Hematopoietic multipotent progenitor cell (in vitro differentiated cells): ENCODE measurements at places on chromosomes 2 and 18.

GRCh38 chr2:235607546-235608199 is 113.8 kb downstream of the AGAP1 start:
- no peak for DNase-seq

DNA sequence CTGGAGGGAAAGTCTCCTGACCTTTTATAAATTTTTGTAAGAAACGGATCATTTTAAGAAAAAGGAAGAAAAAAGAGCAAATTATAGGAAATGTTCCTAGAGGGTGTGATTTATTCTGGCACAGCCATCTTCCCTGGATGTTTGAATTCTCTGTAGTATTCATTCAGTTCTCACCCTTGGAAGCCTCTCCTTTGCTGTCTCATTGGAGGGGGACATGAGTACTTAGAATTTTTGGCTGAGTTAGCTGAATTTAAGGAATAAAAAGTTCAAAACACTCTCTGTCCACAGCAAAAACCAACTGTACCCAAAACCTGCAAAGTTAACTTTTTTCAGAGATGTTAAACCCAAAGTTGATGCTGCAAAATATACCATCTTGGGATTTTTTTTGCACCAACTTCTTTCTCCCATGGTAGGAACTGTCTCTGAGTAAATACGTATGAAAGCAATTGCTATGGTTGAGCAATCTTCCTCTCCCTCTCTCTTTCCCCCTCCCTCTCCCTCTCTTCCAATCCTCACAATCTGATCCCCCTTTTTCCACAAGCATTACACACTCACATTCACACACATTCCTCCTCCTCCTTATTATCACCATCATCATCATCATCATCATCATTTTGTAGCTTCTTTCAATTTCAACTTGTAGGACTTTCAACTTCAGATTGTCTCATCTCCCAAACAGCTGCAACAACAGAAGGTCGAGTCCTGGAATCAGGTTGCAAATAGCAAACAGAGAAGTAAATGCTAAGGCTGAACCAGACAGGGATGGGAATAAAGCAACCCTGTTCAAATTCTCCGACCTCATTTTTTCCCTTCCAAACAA is 183.7 kb downstream of the GFPT1 start:
- DNase-seq: no peak

DNA sequence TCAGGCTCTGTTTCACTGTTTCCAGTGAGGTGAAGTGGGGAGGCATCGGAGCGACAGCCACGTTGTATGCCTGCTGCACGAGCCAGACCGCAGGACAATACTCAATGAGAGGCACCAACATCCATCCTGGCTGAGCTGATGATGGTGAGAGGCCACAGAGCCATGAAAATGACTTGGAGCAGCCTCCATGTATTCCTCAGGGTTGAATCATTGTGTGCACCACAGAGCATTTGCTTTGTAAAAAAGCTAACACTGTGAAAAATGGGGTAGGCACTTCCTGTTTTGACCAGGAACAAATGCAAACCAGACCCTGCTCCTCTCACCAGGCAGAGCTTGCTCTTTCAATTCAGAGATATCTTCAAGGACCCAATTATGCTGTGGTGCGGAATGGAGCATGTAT is 87.2 kb downstream of the LPIN1 start:
- DNase-seq: no peak

DNA sequence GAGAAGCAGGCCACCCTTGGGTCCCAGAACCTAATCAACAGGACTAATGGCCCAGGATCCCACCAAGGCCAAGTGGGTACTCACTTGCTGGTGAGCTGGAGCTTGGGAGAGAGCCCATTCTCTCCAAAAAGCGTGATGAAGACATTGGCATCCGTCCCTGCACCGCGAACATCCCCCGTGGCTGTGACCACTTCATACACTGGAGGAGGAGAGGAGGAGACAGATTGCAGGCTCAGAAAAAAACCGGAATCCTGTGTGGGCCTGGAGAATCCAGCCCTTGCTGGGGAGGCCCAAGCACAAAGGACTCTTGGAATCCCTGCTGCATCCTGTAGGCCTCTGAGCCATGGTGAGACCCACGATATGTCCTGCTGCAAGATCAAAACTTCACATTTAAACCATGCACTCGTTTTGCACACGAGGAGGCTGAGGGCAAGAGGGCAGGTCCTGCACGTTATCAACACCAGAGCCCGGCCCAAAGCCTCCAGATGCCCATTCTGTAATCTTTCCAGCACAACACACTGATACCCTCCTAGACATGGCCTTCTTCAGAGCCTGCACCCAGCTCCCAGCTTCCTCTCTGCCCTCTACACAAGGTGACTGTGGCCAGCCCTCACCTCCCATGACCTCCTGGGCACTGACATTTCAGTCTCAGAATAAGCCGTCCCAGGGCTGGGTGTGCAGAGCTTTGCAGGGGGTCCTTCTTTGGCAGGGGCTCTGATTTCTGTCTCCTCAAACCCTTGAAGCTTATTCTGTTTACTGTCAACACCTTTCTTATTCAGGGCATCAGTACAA is 7.8 kb downstream of the LOXHD1 start:
- DNase-seq: no peak

DNA sequence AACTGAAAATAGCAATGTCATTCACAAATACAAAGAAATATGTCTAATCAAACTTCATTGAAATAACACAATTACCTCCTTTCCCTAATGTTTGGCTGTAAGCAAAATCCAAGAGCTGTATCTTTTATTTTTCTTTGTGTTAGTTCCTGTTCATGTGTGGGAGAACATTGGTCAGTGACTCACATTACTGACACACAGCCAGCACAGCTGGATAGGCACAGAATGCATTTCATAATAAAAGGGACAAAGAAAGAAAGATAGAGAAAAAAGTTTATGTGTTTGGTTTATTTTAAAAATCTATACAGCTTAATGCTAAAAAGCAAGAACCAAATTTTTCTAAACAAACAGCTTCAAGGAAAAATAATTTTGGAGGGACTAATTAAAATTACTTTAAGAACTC is 185.6 kb upstream of the COL3A1 start:
- DNase-seq: no peak

DNA sequence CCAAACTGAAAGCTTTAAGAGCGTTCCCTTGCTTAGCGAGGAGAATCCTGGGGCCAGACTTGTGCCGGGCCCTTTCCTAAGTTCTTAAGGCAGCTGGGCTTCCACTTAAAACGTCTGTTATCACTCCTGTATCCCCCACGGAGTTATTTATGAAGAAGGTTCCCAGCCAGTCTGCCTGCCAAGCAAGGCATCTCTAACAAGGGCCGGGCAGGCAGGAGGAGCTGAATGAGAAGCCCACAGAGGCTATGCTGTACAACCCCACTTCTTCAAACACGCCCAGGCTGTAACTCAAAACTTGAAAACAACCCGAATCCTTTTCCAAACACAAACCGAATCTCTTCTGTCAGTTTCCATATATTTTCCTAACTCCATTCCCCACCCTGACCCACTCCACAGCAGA is 39.0 kb upstream of the ZFP36L2 start:
- DNase-seq: no peak

DNA sequence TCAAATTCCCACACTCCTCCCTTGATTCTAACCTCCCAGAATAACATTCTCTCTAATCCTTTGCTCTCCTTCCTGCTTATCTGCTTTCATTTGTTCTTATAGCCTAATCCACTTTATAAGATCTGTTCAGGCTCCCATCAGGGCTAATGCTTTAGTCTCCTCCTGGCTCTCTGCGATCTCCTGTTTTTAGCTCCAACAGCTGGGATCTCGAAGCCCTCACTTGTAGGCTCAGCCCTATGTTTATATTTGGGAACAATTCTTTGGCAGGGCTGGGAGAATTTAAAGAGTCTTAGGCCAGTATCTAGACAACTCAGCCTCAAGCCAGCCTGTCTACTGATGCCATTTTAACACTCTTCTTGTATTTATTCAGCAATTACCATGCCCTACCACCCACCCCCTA is 27.2 kb upstream of the RAPH1 start:
- DNase-seq: no peak

- peak; percentile 79 for DNase-seq
Measured at GRCh38 chr2:181348107-181348837, 108.9 kb upstream of the ITGA4 start.

- no peak for DNase-seq
Measured at GRCh38 chr18:38900031-38900430, 1334.4 kb upstream of the CELF4 start.

DNA sequence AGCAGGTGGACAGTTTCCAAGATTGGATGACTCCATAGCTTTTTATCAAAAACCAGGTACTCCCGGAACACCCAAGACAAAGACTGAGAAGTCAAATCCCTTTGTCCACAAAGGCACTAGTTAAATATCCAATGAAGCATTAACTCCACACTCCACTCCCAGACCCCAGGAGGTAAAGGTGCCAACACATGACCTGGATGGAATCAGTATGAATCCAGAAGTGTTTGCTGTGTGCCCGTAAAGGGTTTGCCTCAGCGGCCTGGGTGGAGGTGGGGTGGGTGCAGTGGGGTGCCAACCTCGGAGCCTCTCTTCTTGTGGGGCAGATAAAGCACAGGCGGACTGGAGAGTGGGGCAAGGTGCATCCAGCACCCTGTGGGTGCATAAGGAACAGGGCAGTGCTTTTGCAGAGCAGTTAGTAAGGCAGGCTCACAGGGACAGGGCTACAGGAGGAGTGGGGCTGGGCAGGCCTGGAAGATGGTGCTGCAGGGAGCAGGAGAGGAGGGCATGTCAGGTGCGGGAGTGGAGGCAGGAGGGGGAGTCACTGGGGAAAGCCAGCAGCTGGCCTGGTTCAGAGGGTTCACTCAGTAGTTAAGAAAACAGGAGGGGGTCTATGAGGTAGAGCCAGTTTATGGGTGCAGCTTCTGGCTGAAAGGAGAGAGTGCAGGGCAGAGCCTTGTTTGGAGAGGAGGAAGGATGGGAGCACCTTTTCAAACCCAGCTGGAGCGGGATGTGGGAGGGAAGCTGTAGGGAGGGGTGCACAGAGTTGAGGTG is 208.4 kb upstream of the SMAD2 start:
- DNase-seq: no peak

DNA sequence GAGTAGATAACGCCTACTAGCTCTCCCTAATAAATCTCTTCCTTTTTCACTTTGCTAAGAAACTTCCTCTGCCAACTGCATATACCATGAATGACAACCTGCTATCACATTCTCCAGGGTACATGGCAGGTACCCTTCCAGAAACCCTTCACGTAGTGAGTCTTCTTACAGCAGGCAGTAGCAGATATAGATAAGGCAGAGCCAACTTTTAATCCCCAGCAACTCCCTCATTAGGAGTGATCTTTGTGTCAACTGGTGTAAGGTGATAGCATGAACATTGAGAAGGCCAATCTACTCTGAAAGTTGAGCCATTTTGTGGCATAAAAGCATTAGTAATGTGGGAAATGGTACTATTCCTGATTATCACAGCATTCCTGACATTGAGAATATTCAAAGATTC is 5.7 kb upstream of the STK17B start:
- no peak for DNase-seq

GRCh38 chr2:186164325-186164724 is 321.7 kb upstream of the ZC3H15 start:
- DNase-seq: no peak

DNA sequence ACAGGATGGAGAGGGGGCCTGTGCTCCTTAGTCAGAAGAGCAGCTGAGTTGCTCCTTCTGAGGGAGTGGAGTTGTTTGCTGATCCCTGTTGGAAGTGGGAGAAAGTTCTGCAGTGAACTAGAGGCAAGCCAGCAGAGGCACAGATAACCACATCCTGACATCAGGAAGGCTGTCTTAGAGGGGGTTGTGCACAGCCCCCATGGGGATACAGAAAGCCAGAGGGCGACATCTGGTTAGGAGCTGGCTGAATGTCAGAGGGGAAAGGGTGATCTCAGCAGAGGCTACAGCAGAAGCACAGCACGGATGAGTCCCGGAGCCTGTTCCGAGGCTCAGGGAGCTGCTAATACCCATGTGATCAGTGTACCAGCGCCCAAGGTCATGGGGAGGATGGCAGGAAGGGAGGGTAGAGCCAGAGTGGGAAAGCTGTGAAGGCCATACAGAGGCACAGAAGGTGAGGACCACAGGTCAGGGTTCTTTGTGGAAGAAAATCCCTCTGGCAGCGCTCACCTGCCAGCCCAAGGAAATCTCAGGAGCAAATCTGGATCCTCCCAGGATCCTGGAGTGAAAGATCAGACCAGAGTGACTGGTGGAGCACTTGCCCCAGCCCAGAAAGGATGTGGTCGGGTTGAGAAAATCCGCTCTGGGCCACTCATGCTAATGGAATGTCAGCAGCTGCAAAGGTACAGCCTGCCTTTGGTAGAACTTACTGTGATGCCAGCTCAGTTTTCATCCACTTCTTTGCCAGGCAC is 111.8 kb downstream of the STPG4 start:
- DNase-seq: no peak

DNA sequence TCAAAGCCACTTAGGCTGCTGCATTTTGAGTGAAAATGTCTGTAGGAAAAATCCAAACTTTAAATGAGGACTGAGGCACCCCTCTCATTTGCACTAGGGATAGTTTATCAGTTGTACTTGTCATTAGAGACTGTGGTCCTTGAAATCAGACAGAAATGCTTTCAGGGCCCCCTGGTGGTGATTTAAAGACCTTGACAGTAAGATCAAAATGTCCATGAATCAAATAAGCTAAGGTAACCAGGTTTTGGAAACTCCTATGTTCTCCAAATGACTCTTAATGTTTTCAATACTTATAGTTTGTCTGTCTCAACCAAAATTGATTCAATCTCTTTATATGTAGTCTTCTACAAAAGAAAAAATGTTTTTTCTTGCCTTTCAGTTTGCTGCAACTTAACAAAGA is 28.8 kb upstream of the DDX18 start:
- peak; percentile 23 for DNase-seq

DNA sequence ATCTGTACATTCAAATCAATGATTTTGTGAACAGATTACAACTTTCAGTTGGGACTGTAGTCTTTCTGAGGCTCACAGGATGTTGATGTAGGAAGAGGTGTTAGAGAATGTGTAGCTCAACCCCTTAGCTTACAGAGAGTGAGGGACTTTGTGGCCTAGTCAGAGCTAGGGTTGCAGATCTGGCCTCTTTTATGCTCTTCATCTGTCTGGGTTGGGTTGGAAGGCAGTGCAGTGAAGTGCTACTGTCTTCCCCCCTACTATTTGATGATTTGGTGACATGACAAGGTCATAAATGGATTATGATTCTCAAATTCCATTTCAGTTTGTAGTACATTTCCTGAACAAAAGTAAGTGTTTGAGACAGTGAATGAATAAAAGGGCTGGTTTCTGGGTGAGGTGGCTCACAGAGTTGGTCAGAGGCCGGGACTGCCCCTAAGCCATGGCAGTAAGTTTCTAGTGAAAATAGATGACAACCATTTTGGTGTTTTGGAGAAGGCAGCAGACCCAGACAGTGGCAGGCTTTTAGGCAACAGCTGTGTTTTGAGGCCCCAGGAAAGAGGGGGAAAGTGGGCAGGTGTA is 21.6 kb downstream of the MAP4K4 start:
- no peak for DNase-seq

- DNase-seq: no peak
Measured at GRCh38 chr2:391696-392095, 103.8 kb upstream of the ALKAL2 start.
